Glomerular endothelial cell (primary cell): ENCODE measurements at places on chromosomes 6 and 20. TPM values are rescaled to one million over a fixed set of nuclear protein-coding genes. Genes with fewer than 3 reads are reported as not detected.

The MYH7B gene
- total RNA-seq, result not detected in 2 replicates

The ATP9A gene
- total RNA-seq, result 48.8 and 57.0 TPM in 2 replicates

The KCNK16 gene
- total RNA-seq, result not detected in 2 replicates

The BMP2 gene
- 17.7 and 26.9 TPM in 2 replicates for total RNA-seq
